Gastroesophageal sphincter (tissue), 4 donors: ENCODE measurements at places on chromosomes 5 and 9. TPM values are rescaled to one million over a fixed set of nuclear protein-coding genes. Genes with fewer than 3 reads are reported as not detected.

SLC25A2 gene
- not detected for total RNA-seq

DNA sequence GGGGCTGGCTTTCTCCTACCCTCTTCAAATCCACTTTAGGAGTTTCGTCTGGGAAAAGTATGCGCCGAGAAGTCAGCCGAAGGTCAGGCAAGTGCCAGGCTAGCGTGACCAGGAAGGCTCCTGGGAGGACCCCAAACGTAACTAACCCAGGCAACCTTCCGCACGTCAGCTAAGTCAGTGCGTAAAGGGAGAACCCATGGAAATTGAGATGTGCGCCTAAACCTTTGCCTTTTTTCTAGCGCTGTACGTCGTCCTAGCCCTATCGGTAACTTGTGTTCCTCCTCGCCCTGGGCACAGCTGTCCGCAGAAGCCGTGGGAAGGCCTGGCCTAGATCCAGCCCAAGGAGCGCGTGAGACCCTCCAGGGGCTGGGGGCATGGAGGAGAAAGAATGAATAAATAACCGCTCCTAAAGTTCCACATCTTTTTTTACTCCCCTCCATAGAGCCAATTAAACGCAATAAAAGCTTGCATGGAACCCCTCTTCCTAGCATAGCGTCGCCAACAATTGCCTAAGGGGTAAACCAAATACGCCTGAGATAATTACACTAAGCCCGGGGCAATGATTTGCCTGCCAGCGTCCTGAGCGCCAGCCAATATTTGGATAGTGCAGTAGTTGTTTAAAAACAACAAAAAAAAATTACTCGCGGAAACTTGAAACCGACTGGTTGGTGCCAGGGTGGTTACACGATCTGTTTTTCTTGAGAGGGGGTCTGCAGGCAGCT is 4.0 kb upstream of the FOXB2 start:
- ATAC-seq: no peak

DNA sequence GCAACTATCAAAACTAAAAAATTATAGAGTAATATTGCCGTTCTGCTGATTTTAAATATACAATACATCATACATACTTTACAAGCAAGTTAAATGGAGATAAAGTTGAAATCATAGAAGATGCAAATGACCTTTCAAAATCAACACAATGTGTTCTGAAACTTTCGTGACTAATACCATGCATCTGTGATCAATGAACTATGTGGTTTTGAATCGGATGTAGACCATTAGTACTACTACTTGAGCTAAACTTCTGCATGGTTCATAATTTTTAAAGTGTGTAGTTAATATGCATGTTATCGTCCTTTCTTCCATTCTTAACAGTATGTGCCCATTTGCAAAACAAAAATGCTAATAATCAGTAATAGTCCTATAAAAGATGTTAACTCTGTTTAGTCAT is 11.3 kb upstream of the PHF2 start:
- ATAC-seq: no peak

CDC42SE2 gene
- total RNA-seq: 30.4 TPM

DNA sequence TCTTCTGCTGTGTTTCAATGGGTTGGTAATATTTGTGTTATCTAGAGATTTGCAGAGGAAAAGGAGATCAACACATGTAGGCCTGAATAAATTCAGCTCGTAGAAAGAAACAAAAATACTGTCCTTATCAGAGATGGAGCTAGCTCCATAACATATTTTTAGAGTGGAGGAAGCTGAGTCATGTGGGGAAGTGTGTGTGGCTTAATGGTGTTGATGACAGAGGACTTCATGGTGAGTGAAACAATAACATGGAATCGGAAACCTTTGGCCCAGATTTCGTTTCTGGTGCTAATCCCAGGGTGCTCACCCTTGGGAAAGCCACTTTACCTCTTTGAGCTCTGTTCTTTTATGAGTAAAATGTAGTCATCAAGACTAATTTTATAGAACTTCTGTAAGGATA is 825.0 kb downstream of the TLR4 start:
- no peak for ATAC-seq

TAF11L5 gene
- total RNA-seq: not detected

DNA sequence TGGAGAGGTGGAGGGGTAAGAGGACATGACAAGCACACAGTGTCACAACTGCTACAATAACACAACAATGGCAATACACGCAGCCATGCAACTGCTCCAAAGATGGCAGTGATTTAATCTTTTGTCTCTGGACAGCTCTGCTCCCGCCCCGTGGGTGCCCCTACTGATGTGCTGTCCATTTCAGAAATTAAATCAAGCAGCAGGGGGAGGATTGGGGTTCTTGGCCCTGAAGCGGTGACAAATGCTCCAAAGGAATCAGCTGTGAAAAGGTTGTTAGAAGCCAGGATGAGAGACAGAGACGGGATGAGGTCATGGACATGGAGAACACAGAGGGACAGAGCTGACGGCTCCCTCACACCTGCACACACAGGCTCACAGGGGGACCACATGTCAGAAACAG is 22.6 kb downstream of the CNTFR start:
- no peak for ATAC-seq

PRLR gene
- total RNA-seq: 0.16 TPM

- ATAC-seq: no peak
These were observed 39.8 kb downstream of the HMCN2 start for GRCh38 chr9:130305381-130305780.

RAD50 gene
- 35.5 TPM for total RNA-seq

DNA sequence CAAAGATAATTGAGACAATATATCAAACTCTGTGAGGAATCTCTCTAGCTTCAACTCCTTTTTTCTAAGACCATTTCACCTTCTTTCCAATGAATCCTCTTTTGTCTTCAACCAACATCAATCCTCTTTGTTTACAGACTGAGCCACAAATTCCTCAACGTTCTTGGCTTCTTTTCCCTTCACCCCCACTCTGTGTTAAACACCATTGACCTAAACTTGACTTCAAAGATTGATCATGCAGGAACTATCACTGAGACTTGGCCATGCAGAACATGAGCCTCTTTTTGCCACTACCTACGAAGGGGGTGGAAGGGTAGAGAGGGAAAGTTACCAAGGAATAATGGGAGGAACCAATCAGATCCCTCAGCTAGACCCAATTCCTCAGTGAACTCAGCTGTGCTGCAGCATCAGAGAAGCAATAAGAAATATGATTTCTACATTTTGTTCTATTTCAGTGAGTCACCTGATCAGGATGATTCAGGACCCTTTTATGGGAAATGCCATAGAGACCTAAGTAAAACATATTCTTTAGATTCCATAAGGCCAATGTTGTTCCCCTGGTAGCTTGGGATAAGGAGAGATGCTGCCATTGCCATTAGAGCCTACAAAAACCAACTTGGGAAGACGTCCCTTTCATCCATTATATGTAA is 187.7 kb upstream of the RGMB start:
- ATAC-seq: no peak

FBLL1 gene
- total RNA-seq: 0.52 TPM

ZFAND5 gene
- 205 TPM for total RNA-seq

- no peak for ATAC-seq
These were observed 195.6 kb upstream of the RAI14 start for GRCh38 chr5:34460496-34460895.

- no peak for ATAC-seq
These were observed 172.3 kb upstream of the GNA14 start for GRCh38 chr9:77820293-77820954.

NHP2 gene
- 237 TPM for total RNA-seq

GRCh38 chr5:58786711-58787303 is 203.9 kb downstream of the RAB3C start:
- ATAC-seq: no peak

- peak; percentile 46 for ATAC-seq
These were observed 89.1 kb upstream of the LIFR start for GRCh38 chr5:38645508-38645907.
